ENCODE measurements at places on chromosomes 16 and 17.

DNA sequence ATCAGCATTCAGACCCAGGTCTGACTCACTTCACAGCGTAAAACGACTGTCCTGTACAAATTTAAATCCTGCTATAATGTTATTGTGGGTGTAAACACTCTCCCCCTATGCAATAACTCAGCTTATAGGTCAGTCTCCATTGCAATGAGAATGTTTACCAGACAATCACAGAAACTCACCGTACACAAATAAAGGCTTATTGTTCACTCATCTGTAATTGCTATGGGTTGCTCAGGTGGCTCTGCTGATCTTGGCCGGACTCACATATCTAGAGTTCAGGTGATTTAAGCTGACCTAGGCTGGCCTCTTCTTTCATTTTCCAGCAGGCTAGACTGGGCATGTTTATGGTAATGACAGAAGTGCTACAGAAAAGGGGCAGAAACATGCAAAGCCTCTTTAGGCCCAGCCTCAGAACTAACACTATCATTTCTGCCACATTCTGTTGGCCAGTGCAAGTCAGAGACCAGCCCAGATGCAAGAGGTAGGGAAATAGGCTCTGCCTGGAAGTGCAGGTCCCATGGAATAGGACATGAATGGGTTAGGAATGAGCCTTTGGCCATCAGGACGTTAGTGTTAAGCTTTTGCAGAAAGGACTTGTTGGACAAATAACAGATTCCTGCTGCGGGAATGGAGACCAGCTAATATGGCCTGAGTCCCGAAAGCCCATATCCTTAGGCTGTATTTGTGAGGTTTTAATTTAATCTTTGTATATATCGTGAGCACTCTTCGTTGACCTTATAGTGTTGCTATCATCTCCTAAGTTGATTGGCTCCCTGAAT is 44.0 kb downstream of the HLF start:
- H3K4me3 ChIP-seq, result no peak overlapping the region
- DNase-seq, result no peak
- no peaks in the 10 kb centered on the region for H3K27me3 ChIP-seq
- no peak overlapping the region for H3K27ac ChIP-seq
- H3K4me1 ChIP-seq, result no peaks in the 10 kb centered on the region

GRCh38 chr17:3669548-3669947 is 936 bp downstream of the EMC6 start:
- H3K4me3 ChIP-seq, result peak overlapping the region; percentile 95
- no peak for DNase-seq

GRCh38 chr16:88769617-88770460 is 15.2 kb downstream of the PIEZO1 start:
- H3K27me3 ChIP-seq, result no peaks in the 10 kb centered on the region
- H3K4me3 ChIP-seq, result no peak overlapping the region
- H3K36me3 ChIP-seq, result no peaks in the 10 kb centered on the region
- H3K27ac ChIP-seq, result peak overlapping the region; percentile 78

DNA sequence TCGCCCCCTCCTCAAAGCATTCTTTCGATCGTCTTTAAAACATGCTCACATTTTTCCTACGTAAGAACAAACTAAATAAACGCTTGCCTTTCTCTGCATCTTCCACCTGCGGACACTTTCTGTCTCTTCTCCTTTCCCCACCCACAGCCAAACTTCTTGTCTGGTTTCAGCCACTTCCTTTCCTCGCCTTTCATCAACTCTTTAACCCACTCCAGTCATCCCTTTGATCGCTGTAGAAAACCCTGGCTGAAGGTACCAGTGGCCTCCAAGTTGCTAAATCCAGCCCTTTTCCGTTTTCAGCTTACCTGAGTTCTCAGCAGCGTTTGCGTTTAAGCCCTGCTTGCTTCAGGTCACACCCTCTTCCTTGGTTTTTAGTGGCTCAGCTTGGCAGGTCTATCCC is 483 bp downstream of the RPA1 start:
- no peak overlapping the region for H3K27ac ChIP-seq
- peaks cover 10% of the 10 kb centered on the region for H3K4me1 ChIP-seq
- no peaks in the 10 kb centered on the region for H3K27me3 ChIP-seq
- H3K36me3 ChIP-seq, result no peaks in the 10 kb centered on the region
- peak overlapping the region; percentile 86 for H3K4me3 ChIP-seq

DNA sequence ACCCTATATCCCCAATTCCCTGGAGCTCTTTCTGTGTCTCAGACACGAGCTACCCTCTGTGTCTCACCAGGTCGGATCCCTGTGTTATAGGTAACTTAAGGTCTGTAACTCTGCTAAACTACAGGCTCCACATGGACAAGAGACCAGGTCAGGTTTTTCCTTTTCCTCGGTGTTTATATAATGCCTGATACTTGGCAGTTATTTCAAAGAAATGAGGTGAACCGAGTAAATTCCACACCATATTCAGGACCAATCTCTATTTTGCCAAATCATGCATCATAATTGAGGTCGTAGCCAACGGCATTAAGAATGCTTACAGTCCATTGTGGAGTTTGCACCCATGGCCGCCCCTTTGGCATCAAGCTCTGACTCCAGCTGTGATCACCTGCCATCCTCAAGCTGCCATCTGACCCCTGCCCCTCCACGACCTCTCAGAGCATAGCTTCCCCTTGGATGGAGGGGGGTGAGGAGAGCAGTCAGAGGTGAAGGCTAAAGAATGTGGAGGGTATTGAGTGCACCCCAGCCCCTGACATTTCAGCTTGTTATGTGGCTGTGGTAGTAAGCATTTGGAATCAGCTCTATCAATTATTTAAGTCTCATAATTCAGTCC is 434.7 kb upstream of the RBFOX1 start:
- no peaks in the 10 kb centered on the region for H3K4me1 ChIP-seq
- no peaks in the 10 kb centered on the region for H3K36me3 ChIP-seq
- no peaks in the 10 kb centered on the region for H3K27me3 ChIP-seq

- DNase-seq, result no peak
- no peaks in the 10 kb centered on the region for H3K4me1 ChIP-seq
- no peaks in the 10 kb centered on the region for H3K27me3 ChIP-seq
These were observed 269.6 kb downstream of the SNX29 start for GRCh38 chr16:12245921-12246720.

GRCh38 chr16:61432421-61432820 is 603.8 kb downstream of the CDH8 start:
- no peak overlapping the region for H3K27ac ChIP-seq
- H3K4me1 ChIP-seq, result no peaks in the 10 kb centered on the region
- H3K36me3 ChIP-seq, result no peaks in the 10 kb centered on the region
- H3K4me3 ChIP-seq, result no peak overlapping the region

DNA sequence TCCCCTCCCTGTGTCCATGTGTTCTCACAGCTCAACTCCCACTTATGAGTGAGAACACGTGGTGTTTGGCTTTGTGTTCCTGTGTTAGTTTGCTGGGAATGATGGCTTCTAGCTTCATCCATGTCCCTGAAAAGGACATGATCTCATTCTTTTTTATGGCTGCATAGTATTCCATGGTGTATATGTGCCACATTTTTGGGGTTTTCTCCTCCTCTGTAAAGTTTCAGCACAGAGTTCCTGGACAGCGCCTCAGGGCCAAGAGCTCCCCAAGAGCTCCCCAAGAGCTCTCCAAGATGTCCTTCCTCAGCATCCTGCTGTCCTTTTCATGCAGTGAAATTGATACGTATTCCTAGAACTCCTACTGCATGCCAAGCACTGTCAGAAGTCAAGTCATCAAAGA is 6.9 kb upstream of the ABAT start:
- no peaks in the 10 kb centered on the region for H3K36me3 ChIP-seq
- peaks cover 2% of the 10 kb centered on the region for H3K27me3 ChIP-seq
- no peak overlapping the region for H3K27ac ChIP-seq
- no peaks in the 10 kb centered on the region for H3K4me1 ChIP-seq
- no peak for DNase-seq
- no peak overlapping the region for H3K4me3 ChIP-seq

DNA sequence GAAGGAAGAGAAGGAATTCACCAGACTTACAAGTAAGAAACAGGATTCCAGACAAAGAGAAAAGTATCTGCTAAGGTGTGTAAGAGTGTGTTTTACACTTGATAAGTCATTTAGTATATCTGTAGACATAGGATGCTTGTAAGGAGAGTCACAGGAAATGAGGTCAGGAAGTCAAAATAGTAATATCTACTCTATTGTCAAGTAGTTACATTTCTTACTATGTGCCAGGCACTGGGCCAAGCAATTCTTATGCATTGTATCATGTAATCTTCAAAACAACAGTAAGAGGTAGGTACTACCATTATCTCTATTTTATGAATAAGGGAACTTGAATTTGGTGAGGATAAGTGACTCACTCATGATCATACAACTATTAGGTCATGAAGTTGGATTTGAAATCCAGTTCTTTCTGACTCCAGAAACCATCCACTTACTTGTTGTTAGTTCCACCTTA is 129.1 kb downstream of the SNX11 start:
- DNase-seq, result peak; percentile 93
- H3K36me3 ChIP-seq, result no peaks in the 10 kb centered on the region
- H3K27me3 ChIP-seq, result no peaks in the 10 kb centered on the region
- peak overlapping the region; percentile 29 for H3K27ac ChIP-seq

DNA sequence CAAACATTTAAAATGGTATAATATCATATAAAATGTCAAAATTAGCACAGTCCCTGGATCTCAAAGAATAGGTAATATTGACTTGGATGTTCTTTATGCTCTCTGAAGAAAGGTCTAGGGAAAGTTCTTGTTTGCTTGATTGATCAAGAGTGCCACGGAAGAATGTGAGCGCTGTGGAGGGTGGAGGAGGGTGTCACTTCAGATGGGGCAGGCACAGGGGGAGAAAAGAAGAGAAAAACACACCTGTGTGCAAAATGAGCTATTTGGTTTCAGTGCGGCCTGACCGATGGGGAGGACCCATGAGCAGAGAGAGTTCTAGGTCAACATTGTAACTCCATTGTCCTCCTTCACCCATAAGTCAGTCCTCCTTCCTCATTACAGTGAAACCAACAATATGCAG is 8.8 kb upstream of the VPS4A start:
- DNase-seq, result no peak
- no peak overlapping the region for H3K27ac ChIP-seq
- peaks cover 16% of the 10 kb centered on the region for H3K36me3 ChIP-seq
- H3K4me1 ChIP-seq, result no peaks in the 10 kb centered on the region

- DNase-seq, result peak; percentile 53
- no peak overlapping the region for H3K27ac ChIP-seq
- no peak overlapping the region for H3K4me3 ChIP-seq
- peaks cover 34% of the 10 kb centered on the region for H3K4me1 ChIP-seq
- H3K27me3 ChIP-seq, result peaks cover 3% of the 10 kb centered on the region
These were observed 2.5 kb upstream of the GSE1 start for GRCh38 chr16:85610446-85611193.

DNA sequence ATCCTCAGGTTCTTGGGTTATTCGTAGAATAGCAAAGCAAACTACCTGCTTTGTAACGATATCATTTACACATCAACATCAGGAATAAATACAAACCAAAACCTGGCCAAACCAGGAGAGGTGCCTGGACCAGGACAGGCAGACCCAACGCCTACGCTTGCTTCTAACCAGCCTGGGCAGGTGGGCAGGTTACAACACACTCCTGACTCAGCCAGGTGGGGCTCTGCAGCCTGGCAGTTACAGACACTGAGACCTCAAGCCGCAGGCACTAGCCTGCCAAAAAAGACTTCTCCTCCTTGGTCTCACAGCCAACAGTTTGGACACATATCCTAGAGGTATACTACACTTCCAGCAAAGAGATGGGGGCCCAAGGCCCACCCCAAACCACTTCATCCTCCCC is 14.0 kb downstream of the ANKRD11 start:
- H3K36me3 ChIP-seq, result no peaks in the 10 kb centered on the region
- no peaks in the 10 kb centered on the region for H3K27me3 ChIP-seq
- H3K4me3 ChIP-seq, result no peak overlapping the region
- no peak for DNase-seq

GRCh38 chr17:8488901-8489300 is 53.2 kb downstream of the NDEL1 start:
- peak overlapping the region; percentile 71 for H3K27ac ChIP-seq
- no peaks in the 10 kb centered on the region for H3K27me3 ChIP-seq
- H3K4me1 ChIP-seq, result peaks cover 9% of the 10 kb centered on the region

DNA sequence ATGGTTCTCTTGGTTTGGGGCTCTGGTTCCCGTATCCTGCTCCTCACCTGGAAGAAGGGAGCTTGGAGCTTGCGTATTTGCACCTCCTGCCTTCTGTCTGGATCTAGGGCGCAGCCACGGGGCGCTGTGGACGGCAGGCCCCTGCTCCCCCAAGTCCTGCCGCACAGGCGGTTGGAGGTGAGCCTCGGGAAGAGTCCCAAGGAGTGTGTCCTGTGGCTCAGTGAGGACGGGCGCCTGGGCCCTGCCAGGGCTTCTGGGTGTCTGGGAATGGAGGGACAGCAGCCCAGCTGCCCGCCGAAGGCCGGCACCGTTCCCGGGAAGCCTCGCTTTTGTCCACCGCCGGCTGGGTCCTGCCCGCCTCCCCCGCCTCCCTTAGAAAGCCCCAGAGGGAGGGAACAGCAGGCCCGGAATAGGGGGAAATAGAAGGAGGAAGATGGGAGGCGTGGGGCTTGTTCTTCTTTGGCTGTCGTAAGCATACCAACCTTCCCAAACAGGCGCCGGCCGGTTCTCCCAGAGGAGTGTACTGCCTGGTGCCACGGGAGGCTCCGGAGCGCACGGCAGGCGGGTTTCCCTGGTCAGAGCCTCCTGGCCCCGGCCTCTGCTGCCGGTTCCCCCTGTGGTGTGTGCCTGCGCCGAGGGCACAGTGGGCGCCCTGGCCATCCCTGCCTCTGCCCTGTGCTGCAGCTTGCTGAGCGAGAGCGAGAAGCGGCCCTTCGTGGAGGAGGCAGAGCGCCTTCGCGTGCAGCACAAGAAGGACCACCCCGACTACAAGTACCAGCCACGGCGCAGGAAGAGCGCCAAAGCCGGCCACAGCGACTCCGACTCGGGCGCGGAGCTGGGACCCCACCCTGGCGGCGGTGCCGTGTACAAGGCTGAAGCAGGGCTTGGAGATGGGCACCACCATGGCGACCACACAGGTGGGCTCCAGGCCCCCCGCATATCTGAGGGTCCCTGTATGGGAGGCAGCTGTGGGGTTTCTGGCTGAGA is 1.8 kb downstream of the SOX8 start:
- no peak overlapping the region for H3K4me3 ChIP-seq
- H3K27me3 ChIP-seq, result peaks cover 50% of the 10 kb centered on the region
- H3K36me3 ChIP-seq, result no peaks in the 10 kb centered on the region

GRCh38 chr16:82136956-82137821 is 32.8 kb downstream of the MPHOSPH6 start:
- DNase-seq, result no peak
- H3K27me3 ChIP-seq, result no peaks in the 10 kb centered on the region
- H3K4me1 ChIP-seq, result no peaks in the 10 kb centered on the region
- no peak overlapping the region for H3K27ac ChIP-seq

DNA sequence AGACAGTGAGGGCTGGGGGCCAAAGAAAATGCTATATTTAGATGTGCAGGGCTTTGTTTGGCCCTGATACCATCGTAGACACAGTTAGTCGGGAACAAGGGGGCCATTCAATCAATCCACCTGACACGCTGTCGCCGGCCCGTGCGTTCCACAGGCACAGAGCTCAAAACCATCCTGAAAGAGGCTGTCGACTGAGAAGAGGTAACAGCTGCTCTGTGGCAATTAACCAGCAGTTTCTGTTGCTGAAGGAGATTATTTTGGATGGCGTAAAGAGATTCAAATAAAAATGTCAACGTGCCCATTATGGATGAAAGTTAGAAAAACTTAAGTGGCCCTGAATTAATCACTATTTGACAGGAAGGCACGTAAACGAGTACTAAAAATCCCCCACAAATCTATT is 276.2 kb upstream of the IRX5 start:
- H3K27me3 ChIP-seq, result no peaks in the 10 kb centered on the region
- DNase-seq, result no peak
- H3K36me3 ChIP-seq, result no peaks in the 10 kb centered on the region
- peaks cover 4% of the 10 kb centered on the region for H3K4me1 ChIP-seq
- H3K27ac ChIP-seq, result no peak overlapping the region
